ENCODE measurements at places on chromosomes 11 and 22.

GRCh38 chr22:33247758-33248157 is 189.6 kb upstream of the SYN3 start:
- no peak for DNase-seq

- no peak for DNase-seq
Measured at GRCh38 chr11:44607319-44607962, 42.0 kb downstream of the CD82 start.

DNA sequence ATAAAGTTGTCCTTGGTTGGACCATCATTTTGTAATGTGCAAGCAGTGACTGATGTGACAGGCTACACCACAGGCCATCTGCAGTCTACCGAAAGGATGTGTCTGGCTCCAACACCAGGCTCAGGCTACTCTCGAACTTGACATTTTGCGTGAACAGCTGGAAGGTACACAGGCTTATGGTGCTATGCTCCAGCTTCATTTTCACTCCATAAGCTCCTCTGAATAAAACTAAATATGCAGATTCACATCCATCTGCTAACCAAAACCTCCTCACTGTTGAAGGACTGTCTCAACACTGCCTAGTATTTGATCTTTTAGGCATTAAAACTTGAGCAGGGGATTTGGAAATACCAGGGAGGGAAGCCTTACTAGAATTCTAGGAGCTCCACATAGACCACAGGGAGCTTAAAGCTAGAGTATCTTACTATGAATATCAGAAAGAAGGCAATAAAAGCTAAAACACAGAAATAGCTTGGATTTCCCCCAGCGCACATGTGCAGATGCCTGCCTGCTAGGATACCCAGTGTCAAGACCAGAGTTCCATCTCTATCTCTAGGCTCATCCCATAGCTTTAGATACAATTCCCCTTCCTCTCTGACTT is 383.9 kb upstream of the FAT3 start:
- DNase-seq = no peak

GRCh38 chr11:14503023-14503422 is 3.4 kb upstream of the COPB1 start:
- DNase-seq = no peak

- DNase-seq = no peak
Measured at GRCh38 chr22:40919446-40919845, 31.7 kb upstream of the RBX1 start.

DNA sequence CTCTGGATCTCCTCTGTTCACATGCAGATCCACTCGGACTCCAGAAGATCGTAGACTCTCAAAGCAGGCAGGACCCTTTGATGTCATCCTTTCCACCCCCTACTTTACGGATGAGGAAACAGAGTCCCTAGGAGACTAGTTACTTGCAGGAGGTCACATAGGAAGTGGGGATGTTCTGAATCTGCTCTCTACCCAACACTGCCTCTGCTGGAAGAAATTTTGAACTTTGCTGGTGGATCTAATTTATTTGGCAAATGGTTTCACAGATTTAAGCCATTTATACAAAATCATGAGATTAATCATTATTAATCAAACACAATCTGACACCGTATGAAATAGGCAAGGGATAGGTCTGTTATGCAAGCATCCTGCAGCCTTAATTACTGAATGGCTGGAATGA is 55.0 kb upstream of the USP47 start:
- no peak for DNase-seq

DNA sequence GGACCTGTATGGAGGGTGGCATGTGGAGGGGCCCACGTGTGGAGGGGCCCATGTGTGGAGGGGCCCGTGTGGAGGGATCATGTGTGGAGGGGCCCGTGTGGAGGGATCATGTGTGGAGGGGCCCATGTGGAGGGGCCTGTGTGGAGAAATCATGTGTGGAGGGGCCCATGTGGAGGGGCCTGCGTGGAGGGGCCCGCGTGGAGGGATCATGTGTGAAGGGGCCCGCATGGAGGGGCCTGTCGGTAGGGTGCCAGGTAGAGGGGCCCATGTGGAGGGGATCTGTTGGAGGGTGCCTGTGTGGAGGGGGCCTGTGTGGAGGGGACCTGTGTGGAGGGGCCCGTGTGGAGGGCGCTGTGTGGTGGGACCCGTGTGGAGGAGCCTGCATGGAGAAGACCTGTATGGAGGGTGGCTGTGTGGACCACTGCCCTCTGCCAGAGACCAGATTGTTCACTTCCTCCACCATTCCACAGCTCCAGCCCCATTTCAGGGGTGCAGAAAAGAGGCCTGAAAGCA is 47.0 kb downstream of the IGLL5 start:
- DNase-seq = no peak

- no peak for DNase-seq
Measured at GRCh38 chr22:49531368-49531791, 296.3 kb downstream of the BRD1 start.

DNA sequence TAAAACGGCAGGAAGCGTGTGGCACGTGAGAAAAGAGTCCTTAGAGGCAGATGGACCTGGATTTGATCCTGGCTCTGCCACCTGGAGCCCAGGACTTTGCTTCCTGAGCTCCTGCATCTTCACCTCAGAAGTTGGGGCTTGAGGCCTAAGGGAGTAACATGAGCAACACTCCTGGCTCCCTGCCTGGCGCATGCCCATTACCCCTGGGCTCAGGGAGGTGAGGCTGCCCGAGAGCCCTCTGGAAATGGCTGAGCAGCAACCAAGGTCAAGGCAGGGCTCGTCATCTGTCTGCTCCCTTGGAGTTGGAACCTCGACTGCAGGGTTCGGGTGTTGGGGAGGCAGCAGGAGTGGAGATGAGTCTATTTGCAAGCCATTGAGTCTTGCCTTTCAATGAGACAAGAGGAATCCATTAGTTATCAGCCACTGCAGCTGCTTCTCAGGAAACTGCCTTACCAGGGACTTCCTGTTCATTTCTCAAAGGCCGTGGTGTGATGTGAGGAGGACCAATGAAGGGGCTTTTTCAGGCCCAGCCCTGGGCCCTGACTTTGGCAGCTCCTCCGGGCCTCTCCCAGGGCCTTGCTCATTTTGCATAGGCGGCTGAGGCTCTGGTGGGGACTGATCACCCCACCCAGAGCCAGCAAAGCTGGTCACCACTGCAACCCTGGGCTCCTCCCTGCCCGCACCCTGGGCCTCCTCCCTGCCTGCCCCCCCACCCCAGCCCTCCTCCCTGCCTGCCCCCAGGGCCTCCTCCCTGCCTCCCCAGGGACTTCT is 6.4 kb downstream of the FADS2 start:
- DNase-seq = peak; percentile 75

DNA sequence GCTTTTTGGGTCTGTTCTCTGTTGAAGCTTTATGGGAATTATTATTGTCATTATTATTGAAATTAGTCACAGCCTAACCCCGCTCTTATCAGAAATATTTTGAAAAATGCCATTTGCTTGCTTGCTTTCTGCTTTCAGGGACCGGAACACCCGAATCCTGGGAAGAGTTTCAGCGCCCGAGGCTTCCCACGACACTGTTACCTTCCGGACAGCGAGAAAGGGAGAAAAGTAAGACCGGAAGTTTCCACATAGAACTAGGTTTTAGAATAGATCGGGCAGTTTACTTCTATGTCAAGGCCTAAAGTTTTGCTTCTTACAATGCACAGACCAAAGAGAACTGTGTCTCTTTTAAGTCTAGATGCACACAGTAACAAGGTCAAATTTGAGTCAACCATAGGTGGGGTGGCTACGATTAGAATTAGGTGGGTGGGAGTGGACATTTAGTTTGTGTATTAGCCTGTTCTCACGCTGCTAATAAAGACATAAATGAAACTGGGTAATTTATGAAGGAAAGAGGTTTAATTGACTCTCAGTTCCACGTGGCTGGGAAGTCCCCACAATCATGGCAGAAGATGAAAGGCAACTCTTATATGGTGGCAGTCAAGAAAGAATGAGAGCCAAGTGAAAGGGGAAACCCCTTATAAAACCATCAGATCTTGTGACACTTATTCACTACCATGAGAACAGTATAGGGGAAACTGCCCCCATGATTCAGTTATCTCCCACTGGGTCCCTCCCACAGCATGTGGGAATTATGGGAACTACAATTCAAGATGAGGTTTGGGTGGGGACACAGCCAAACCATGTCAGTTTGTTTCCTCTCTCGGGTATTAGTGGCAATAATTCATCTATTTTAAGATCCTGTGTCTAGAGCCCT is 12.9 kb downstream of the MPEG1 start:
- DNase-seq = no peak

DNA sequence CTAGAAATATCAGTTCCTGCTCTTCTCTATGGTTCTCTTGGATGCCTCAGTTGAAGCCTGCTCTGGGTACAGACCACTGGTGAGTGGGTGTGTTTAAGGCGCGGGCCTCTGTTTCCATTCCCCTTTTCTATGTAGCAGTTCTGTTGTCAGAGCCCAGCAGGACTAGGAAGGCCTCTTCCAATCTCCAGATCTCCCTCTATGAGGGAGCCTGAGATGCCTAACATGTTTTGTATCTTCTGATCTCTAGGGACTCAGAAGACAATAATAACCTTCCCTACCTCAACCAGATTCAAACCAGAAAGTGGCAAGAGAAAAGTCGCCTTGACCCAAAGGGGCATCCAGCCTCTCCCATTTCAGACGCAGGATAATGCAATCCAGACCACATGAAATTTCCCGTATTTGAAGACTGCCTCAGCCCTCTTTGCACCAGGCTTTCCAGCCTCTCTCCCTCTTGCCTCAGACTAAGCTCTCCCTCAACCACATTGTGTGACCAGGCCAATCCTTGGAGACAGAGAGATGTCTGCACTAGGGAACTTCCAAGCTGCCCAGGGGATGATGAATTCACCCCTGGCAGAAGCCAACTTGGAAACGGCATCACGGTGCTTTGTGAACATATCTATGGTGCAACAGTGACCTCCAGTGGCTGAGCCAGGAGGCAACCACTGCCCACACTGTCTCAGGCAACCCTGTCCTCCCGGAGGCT is 150.1 kb upstream of the UBASH3B start:
- DNase-seq = peak; percentile 50
